ENCODE measurements at places on chromosomes 5 and 9.

DNA sequence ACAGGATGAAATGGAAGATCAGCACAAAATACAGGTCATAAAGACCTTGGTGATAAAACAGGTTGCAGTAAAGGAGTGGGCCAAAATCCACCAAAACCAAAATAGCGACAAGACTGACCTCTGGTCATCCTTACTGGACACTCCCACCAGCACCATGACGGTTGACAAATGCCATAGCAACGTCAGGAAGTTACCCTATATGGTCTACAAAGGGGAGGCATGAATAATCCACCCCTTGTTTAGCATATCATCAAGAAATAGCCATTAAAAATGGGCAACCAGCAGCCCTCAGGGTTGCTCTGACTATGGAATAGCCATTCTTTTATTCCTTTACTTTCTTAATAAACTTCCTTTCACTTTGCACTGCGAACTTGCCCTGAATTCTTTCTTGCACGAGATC is 6.0 kb upstream of the NDUFB6 start:
- DNase-seq: no peak

GRCh38 chr9:115292584-115293279 is 174.8 kb upstream of the TNC start:
- DNase-seq: no peak

DNA sequence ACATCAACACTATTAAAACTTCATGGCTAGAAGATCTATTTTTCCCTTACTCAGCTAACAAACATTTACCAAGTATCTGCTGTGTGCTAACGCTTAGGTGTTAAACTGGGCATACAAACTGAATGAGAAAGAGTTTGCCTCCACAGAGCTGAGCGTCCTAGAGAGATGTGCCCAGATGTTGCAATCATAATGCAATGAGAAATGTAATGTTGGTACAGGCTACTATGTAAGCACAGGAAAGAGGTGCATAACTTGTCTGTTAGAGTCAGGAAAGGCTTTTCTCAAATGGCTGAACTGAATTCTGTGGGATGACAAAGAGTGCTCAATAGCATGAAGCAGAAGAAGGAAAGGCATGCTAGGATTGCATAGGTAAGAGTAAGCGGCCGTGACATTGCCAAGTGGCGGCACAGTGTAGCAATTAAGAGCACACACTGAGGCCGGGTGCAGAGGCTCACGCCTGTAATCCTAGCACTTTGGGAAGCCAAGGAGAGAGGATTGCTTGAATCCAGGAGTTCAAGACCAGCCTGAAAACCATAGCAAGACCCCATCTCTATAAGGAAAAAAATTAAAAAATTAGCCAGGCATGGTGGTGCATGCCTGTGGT is 137.8 kb downstream of the MEF2C start:
- DNase-seq: no peak

GRCh38 chr5:161115941-161116340 is 263.9 kb upstream of the ATP10B start:
- DNase-seq: no peak

DNA sequence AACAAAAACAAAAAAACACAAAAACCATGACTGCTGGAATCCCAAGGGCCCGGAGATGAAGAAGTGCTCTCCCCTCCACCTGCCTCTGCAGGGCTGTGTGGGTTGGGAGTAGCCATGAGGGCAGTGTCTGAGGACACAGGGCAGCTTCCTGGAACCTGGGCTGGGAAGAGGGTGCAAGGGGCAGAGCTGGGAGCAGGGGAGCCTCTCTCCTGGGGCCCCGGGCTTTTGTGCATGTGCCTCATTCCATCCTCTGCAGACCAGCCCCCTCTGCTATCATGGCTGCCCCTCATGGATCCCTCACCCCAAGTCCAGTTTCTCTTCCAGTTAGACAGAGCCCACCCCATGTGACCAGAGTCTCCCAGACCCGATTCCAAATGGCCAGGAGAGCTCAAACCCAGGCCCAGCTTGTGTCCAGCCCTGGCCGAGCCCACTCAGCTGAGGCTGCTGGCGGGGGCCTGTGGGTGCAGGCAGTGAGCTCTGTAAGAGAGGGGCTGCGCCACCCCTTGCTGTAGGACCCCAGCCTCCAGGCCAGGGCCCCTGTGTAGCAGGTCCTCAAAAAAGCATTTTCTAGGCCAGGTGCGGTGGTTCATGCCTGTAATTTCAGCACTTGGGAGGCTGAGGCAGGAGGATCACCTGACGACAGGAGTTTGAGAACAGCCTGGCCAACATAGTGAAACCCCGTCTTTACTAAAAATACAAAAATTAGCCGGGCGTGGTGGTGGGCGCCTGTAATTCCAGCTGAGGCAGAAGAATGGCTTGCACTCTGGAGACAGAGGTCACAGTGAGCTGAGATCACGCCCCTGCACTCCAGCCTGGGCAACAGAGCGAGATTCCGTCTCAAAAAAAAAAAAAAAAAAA is 44.5 kb downstream of the PLPP7 start:
- DNase-seq: no peak
